ENCODE measurements at places on chromosomes 11 and 22. TPM values are rescaled to one million over a fixed set of nuclear protein-coding genes. Genes with fewer than 3 reads are reported as not detected.

APOL1 gene
- 34.6 TPM for total RNA-seq

C22orf42 gene
- total RNA-seq: not detected

OR5A1 gene
- not detected for total RNA-seq

PGA4 gene
- not detected for total RNA-seq

KRTAP5-6 gene
- not detected for total RNA-seq

OR52I2 gene
- total RNA-seq: not detected
